ENCODE measurements at places on chromosomes 7 and 10. TPM values are rescaled to one million over a fixed set of nuclear protein-coding genes. Genes with fewer than 3 reads are reported as not detected.

TUBAL3 gene
- total RNA-seq: 0.72 TPM

FGFBP3 gene
- total RNA-seq: not detected

ZNF438 gene
- total RNA-seq: 0.96 TPM

HOXA5 gene
- 0.43 TPM for total RNA-seq

ADCY1 gene
- 1.9 TPM for total RNA-seq

FFAR4 gene
- total RNA-seq: not detected

ZNF679 gene
- total RNA-seq: not detected

RAMP3 gene
- 0.21 TPM for total RNA-seq

RP9 gene
- 6.0 TPM for total RNA-seq

PPP1R17 gene
- not detected for total RNA-seq

GOLGA7B gene
- total RNA-seq: 0.21 TPM

POP7 gene
- 40.7 TPM for total RNA-seq

MUC3A gene
- total RNA-seq: not detected

RNF148 gene
- total RNA-seq: not detected

ANKRD22 gene
- total RNA-seq: 9.2 TPM

CRPPA gene
- total RNA-seq: 0.96 TPM

MYO3A gene
- 0.43 TPM for total RNA-seq

NKX2-3 gene
- not detected for total RNA-seq

AOAH gene
- not detected for total RNA-seq

FAM25G gene
- not detected for total RNA-seq

STMP1 gene
- 9.2 TPM for total RNA-seq

ZP3 gene
- 43.9 TPM for total RNA-seq

NPTX2 gene
- not detected for total RNA-seq

SPDYE11 gene
- not detected for total RNA-seq

MYOZ1 gene
- total RNA-seq: not detected

TIAL1 gene
- total RNA-seq: 27.3 TPM

PDE6C gene
- total RNA-seq: not detected

IL6 gene
- 23.1 TPM for total RNA-seq

AGBL3 gene
- 0.64 TPM for total RNA-seq

CNNM1 gene
- under 0.01 TPM for total RNA-seq

IL2RA gene
- not detected for total RNA-seq

HOXA9 gene
- total RNA-seq: 4.3 TPM

CALCR gene
- not detected for total RNA-seq

TUBB8 gene
- total RNA-seq: not detected

CLCN1 gene
- total RNA-seq: not detected

IGFBP3 gene
- 133 TPM for total RNA-seq

CFAP46 gene
- total RNA-seq: not detected

GPR26 gene
- not detected for total RNA-seq

GPR85 gene
- total RNA-seq: 0.48 TPM

CYP3A4 gene
- total RNA-seq: under 0.01 TPM

All from tracheal epithelial cell (primary cell).